ENCODE measurements at places on chromosomes 12 and 14.

- no peak for DNase-seq
Measured at GRCh38 chr14:89236851-89237250, 180.2 kb downstream of the FOXN3 start.

DNA sequence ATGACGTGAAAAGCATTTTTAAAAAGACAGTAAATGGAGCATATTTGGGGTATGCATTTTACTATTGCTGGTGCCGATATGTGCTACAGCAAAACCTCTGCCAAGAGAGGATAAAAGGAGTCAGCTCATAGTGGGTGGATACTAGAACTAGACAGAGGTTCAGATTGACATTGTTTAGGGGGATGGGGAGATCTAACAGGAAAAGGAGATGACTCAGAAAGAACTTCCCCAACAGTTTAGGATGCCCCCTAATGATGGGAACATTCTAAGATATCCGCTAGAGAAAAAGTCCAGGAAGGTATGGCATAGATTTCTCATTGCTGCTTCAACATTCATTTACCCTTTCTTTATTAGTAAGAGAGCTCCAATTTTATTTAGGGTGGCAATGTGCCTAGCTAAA is 110.5 kb upstream of the CLEC14A start:
- no peak for DNase-seq

GRCh38 chr14:88823968-88824313 is 510 bp upstream of the TTC8 start:
- DNase-seq, result no peak

GRCh38 chr14:70907996-70908934 is 1.0 kb downstream of the PCNX1 start:
- DNase-seq, result peak; percentile 66

- DNase-seq, result peak; percentile 44
Measured at GRCh38 chr14:93132472-93133065, 16.8 kb upstream of the ITPK1 start.

- no peak for DNase-seq
Measured at GRCh38 chr12:89355243-89356068, 3.2 kb upstream of the DUSP6 start.

GRCh38 chr12:67750513-67751183 is 102.1 kb downstream of the DYRK2 start:
- no peak for DNase-seq

DNA sequence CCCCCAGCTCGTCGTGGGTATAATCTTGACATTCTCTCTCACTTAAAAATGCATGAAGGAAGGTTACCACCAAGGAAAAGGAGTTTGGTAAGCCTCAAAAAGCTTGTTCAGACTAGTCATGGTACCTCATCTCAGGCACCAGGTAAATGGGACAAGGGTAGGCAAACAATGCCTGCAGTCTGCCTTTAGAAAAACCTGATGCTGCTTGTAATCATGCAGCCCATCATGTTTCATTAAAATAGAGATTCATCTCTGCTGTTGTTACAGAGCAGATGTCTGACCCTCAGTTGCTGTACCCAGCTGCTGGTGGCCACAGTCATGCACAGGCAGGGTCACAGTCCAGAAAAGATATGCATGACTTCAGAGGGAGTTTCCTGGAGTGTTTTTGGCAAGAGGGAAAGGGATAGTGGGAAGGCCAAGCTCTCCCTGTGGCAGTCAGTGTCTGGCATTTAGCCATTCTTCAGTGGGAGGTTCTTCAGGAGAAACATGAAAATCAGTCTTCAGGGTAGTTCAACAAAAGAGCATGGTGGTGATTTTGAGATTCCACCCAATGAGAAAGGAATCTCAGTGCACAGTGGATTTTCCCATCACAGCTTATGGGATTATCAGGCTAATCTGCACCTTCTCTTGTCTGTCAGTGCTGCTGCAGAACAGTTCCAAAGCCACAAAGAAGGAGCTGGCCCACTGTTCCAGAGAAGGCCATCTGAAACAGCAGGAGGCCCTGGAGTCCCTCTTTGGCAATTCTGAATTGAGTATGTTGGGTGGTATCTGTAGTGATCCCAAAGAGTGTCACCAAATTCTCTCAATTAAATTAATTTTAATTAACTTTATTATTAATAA is 202.7 kb upstream of the FRMD6 start:
- peak; percentile 78 for DNase-seq

DNA sequence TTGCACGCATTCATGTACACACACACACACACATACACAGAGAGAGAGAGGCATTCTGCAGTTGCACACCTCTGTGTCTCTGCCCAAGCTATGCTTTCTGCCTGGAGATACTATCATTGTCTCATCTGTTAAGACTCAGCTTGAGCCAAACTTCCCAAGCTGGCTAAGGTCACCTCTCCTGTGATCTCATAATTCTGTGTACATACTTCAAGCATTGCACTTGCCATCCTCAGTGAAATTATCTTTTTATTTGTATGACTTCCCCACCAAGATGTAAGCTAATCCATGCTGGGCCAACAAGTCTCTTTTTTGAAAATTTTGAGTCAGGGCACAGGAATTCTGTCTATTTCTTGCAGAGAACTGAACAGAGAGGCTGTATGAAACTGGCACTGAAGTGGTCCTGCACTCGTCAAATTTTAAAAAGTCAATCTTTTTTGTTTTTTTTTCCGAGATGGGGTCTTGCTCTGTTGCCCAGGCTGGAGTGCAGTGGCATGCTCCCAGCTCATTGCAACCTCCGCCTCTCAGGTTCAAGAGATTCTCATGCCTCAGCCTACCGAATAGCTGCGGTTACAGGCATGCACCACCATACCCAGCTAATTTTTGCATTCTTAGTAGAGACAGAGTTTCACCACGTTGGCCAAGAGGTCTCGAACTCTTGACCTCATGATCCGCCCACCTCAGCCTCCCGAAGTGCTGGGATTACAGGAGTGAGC is 44.3 kb downstream of the TMTC1 start:
- no peak for DNase-seq

GRCh38 chr12:54049108-54049507 is 4.5 kb upstream of the HOXC4 start:
- DNase-seq, result no peak

- DNase-seq, result peak; percentile 82
Measured at GRCh38 chr14:72948481-72949138, 22.3 kb downstream of the DCAF4 start.

DNA sequence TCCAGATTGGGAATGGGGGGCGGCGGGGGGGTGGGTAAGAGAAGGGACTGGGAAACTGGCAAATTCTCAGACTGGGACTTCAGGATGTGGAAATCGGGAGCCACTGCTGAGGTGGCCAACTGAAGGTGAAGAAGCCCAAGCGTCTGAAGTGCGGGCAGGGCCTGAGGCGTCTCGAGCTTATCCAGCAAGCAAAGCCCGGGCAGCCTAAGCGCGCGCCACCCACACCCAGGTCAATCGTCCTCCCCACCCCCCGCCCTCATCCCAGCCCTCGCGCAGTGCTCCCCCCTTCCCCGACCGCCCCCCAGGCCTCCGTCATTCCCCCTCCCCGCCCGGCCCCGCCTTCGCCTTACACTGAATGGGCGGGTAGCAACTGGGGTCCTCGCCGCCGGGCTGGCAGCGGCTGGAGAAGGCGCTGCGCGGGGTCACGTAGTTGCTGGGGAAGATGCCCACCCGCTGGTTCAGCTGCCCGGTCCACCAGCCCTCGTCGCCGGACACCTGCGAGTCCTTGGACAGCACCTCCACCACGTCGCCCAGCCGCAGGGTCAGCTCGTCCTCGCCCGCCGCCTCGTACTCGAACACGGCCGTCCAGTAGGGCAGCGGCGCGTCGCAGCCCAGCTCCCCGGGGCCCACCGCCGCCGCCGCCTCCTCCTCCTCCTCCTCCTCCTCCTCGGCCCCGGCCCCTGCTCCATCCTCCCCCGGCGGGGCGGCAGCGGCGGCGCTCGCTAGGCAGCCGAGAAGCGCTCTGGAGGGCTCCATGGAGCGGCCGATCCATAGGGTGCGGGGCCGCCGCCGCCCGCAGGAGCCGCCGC is 693 bp downstream of the MAP3K9 start:
- no peak for DNase-seq

DNA sequence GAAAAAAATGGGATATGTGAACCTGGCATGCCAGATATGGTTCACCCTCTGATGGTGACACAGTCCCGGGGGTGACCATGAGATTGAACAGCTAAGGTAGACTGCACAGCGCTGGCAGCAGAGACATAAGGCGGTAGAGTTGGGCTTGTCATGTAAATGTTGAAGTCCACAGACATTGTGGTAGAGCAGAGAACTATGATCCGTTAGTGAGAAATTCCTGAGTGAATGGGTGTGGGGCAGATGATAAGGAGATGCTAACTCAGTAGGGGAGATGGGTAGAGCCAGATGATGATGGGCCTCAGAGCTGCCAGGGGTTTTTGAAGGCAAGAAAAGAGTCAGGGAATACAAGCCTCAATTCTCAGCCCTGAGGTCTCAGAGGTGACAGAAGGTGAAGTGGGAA is 51.1 kb upstream of the DNM1L start:
- no peak for DNase-seq

- DNase-seq, result peak; percentile 65
Measured at GRCh38 chr12:49092086-49092815, 2.4 kb downstream of the DHH start.

DNA sequence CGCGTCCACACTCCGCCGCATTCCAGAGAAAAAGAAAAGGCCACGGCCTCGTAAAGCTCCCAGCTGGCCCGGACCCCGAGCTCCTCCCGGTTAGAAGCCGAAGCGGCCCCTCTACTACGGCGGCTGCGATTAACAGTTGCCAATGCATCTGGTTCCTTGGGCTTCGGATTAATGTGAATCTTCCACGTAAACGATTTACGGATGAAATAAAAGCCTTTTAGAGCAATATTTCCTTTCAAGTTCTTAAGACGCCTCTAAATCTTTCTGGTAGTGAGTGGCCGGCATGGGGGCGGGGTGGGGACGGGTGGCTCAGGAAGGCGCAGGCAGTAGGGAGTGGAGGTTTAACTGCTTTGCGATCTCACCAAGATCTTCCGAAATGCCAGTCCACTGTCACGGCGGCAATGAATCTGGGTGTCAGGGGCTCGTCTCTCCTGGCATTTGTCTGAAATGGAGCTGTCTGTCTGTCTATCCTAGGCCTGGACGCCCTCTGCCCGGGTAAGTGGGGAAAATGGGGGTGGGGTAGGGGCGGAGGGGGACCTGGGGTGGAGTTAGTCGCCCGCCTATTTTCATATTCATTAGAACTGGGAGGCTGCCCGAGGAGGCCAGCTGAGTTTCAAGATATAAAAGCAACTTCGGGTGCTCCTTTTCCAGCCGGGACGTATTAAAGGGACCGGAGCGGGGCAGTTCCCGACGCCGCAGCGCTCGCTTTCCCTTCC is 413 bp upstream of the ALX1 start:
- DNase-seq, result peak; percentile 15

GRCh38 chr14:65106736-65107135 is 4.4 kb upstream of the MAX start:
- DNase-seq, result no peak

DNA sequence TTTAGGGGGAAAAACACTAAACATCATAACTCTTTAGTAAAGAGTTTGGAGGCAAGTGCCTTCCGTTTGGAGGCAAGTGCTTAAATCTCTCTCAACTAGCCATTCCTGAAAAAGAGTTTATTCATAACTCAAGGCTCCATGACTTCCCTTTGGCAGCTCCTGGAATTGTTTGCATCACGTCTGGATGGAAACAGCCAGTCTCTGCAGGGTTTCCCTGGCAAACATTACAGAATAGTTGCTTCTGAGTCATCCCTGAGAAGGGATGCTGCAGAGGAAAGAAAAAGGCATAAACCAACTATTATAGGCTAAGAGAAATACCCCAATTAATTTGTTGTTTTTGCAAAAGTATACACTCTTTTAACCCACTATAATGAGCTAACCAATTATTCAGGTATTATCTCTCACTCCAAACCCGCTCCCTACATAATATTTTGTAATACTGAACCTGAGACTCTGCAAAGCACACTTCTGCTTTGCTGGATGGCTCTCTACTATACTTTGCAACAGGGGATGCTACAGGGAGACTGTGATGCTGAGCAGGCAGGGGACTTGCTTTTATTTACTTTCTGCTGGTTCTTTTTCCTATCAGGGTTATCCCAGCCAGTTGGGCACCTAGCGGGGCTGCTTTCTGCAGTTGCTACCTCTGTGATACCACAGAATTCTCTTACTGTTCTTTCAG is 497.7 kb downstream of the FUT8 start:
- peak; percentile 66 for DNase-seq

- DNase-seq, result peak; percentile 20
Measured at GRCh38 chr12:7716381-7716780, 5.1 kb downstream of the DPPA3 start.

DNA sequence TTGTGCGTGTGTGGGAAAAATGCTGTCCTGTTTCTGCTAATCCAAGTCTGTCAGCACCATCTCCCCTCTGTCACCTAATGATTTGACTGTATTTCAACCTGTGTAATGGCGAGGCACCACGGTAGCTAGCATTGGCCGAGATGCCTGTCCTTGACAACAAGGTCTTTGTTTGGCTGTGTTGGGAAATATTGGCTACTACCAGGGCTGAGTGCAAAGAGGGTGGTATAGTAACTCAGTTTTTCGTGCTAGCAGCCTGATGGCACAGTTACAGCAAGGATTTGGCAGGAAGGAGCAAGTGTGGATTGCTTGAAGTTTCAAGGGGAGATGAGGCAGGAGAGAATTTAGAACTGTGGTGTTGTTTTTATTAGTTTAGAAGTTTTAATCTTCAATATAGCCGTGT is 440.3 kb upstream of the RGS6 start:
- peak; percentile 28 for DNase-seq

DNA sequence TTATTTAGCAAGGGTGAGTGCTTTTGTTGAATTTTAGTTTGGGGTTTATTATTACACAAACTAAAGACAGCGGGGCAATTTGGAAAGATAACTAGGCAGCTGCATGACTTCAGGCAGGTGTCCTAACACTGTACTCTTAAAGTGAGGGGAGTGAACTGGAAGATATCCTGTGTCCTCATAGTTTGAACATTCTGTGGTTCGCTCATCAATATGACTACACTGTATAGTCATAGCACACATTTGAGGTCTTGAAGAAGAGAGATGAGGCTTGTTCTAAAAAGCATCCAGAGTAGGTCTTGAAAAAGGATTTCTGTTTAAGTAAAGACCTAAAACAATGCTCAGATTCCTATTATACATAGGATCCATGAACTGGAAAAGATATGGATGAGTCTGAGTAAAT is 1.7 kb upstream of the MAP3K9 start:
- no peak for DNase-seq

DNA sequence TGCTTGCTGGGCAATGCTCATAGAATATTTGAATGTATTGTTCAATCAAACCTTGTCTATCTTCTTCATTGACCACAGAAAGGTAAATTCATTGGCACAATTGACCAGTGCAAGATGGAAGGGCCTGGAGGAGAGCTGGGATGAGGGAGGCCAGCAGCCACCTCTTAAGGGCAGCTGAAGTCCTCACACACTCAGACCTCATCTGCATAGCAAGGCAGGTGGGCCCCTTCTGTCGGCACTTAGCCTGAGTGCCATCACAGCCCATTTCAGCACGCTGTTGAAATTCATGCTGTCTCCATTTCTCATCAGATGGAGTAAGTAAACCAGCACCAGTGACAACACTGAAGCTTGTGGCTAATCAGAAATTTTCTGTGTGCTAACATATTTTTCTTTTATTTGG is 25.4 kb upstream of the HMGA2 start:
- DNase-seq, result no peak

All from GM03348 (cell line).